ENCODE measurements at places on chromosomes 3 and 15.

DNA sequence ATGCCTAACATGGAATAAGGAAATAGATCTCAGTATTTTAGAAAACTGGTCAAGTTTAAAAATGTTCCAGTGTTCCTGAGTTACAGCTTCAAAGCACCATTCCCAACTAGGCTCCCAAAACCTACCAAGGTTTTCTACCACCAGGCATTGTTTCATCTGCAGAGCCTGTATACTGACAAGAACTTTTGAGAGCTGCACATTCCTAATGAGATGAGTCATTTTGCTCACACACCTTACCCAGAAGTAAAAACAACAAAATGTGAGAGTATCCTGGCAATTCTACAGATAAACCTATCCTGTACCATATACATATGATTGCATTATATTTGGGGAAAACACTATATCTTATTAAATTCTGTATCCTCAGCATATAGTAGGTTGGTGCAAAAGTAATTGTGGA is 90.7 kb downstream of the ATP8B4 start:
- no peak for DNase-seq

DNA sequence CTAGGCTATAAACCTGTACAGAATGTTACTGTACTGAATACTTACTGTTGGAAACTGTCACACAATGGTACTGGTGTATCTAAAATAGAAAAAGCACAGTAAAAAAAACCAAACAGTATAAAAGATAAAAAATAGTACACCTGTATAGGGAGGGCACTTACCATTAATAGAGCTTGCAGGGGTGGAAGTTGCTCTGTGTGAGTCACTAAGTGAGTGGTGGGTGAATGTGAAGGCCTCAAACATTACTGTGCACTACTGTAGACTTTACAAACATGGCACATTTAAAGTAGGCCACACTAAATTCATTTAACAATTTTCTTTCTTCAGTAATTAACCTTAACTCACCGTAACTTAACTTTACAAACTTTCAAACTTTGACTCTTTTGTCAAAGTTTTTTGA is 22.0 kb downstream of the B3GALNT1 start:
- no peak for DNase-seq

- no peak for DNase-seq
Observed at GRCh38 chr3:173098959-173099358, 42.1 kb downstream of the SPATA16 start.

- DNase-seq = no peak
Observed at GRCh38 chr3:5184499-5184898, 3.0 kb upstream of the EDEM1 start.

DNA sequence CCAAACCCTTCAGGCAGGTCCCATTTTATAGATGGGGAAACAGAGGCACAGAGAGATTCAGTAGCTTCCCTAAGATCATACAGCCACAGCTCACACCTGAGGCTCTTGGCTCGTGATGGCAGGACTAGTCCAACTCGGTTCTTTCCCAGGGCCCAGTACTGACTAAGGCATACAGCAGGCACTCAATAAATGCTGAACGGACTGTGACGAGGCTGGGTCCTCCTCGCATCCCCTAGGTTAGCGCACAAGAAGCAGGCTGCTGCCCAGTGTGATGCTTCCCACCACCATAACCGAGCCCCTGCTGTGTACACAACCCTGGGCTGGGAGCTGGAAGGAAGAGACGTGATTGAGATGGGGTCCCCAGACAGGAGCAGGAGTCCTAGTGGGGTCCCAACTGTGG is 24.9 kb downstream of the PLXND1 start:
- DNase-seq = no peak

DNA sequence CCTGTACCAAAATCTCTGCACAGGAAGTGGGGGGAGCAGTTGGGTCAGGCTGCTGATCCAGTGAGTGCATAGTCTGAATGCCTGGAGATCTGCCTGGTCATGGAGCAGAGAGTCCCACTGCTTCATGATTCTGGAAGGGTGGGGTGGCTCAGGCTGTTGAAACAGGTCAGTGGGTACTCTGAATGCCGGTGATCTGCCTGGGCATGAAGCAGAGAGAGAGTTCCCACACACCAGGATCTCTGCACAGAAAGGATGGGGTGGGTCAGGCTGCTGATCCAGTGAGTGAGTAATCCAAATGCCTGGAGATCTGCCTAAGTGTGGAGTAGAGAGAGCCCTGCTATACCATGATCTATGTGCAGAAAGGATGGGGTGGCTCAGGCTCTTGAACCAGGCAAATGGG is 16.1 kb upstream of the GCSAM start:
- no peak for DNase-seq

GRCh38 chr3:24299246-24299805 is 195.3 kb downstream of the THRB start:
- DNase-seq = no peak

DNA sequence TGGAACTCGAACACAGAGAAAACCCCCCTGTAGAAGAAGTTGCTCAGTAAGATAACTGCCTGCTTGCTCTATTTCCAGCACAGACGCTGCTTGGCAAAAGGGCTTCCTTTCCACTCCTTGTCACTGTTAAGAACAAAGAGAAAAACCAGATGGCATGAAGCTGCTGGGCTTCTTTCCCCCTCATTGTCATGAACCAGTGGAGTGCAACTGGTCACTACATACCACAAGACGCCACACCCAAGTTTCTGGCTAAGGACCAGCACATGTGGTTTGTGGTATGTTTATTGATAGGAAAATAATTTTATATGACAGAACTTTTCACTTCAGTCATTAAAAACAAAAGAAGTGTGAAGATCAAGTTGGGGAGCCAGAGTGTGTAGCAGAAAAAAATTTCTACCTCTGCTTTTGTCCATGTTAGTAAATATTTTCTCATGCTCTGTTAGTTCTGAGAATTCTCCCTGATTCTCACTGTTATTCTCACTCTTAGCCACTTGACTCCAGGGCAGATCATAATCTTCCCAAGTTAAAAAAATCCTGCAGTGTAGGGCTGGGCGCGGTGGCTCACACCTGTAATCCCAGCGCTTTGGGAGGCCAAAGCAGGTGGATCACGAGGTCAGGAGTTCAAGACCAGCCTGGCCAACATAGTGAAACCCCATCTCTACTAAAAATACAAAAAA is 37.9 kb downstream of the CLK3 start:
- DNase-seq = no peak

GRCh38 chr3:106347350-106347749 is 478.5 kb upstream of the CBLB start:
- DNase-seq = no peak

- no peak for DNase-seq
Observed at GRCh38 chr3:189430166-189430565, 201.0 kb upstream of the TP63 start.

- DNase-seq = no peak
Observed at GRCh38 chr3:146217324-146217723, 33.6 kb downstream of the PLSCR4 start.

- DNase-seq = no peak
Observed at GRCh38 chr3:23685541-23686258, 120.1 kb upstream of the UBE2E1 start.

DNA sequence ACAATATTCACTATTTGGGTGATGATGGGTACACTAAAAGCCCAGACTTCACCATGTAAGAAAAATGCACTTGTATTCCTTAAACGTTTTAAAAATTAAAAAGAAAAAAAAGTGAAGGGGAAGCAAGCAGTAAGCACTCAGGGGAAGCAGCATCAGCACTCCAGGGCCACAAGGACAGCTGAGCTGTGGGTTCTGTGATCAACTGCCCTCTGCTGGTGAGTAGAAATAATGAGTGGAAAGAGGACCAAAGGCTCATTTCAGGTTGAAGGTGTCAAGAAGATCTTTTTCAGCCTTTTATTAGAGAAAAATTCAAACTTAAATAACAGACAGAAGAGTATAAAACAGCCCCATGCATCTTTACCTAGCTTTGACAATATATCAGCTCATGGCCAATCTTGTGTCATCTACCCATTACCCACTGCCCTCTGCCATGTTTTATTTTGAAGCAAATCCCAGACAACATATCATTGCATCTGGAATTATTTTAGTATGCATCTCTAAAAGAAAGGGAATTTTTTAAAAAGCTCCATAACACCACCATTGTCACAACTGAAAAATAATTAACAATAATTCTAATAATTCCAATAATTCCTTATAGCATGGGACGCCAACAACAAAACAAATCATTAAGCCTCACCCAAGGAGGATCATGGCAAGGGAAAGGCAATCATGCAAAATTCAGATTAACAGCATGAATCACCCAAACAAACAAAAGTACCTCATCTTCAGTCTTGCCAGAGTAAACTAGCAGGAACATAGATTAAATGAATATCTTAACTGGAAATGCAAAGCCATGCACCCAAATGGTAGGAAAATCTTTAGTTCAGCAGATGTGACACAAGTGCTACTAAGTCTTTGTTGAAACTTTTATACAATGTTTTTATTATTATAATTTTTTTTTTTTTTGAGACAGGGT is 42.5 kb downstream of the TAMM41 start:
- no peak for DNase-seq

GRCh38 chr3:53232641-53233377 is 23.0 kb downstream of the TKT start:
- DNase-seq = no peak

DNA sequence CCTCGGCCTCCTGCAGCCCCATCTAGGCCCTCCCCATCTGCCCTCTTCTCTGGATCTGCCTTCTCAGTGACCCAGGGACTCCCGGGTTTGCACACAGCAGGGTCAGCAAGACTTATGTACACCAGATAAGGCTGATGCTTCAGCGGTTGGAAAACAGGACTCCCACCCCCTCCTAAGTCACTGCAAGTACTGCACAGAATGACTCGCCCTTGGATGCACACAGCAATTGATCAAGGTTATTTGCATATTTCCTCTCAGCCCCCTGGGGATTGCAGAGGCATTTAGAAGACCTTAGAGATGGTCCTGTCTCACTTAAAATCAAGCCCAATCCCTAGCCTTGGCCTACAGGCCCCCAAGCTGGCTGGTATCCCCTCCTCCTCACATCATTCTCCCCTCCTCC is 8.9 kb downstream of the ACAN start:
- DNase-seq = no peak

- DNase-seq = no peak
Observed at GRCh38 chr15:80732818-80733217, 37.7 kb downstream of the ABHD17C start.

DNA sequence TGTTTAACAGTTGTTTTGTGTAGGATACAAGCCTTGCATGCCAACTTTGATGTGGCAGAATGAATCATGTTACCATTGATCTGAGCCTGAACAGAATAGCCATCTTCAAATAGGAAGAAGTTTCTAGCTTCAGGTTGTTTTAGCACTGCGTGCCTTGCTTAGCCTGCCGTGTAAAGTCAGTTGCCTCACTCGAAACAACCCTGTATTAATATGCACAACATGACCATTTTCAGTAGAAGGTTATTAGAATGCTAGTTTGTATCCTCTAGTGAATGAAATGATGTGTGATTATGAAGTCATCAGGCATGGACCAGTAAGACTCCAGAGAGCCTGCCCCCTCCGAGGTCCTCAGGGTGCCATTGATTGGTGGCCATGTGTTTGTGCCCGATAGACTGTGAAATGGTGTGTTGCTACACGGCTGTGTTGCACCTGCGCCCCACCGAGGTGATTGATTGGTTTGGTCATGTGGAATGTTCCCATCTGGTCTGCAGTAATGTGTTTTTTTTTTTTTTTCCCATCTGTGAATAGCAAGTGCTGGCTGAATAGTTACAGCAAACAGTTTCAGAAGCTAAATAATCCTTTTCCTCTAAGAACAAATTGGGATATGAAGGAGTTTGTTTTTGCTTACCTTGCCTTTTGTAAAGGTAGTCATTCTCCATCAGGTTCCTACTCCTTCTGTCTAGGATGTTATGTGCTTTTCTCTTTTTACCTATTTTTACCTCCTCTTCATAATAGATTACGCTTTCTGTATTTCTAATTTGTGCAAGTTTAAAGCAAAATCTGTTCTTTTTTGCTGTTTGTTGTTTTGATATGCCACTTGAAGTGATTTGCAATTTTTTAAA is 214.9 kb downstream of the TCF12 start:
- no peak for DNase-seq

GRCh38 chr15:86557018-86557550 is 477.4 kb downstream of the AGBL1 start:
- DNase-seq = no peak

GRCh38 chr15:66573348-66573718 is 7.5 kb upstream of the LCTL start:
- DNase-seq = no peak

DNA sequence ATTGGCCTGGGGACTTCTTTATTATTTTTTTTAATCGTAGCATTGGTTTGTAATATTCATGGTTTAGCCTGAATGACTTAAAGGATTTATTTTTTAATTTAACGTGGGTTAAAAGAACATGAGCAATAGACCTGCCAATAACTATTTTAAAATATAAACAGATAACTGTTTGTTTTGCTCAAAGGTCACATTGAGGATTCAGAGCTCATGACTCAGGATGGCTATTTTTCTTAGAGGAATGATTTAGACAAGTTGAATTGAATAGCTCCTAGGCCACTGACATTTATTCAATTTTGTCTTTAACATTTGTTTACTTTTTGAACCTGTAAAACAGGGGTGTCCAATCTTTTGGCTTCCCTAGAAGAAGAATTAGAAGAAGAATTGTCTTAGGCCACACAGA is 68.5 kb downstream of the ITPR1 start:
- no peak for DNase-seq

DNA sequence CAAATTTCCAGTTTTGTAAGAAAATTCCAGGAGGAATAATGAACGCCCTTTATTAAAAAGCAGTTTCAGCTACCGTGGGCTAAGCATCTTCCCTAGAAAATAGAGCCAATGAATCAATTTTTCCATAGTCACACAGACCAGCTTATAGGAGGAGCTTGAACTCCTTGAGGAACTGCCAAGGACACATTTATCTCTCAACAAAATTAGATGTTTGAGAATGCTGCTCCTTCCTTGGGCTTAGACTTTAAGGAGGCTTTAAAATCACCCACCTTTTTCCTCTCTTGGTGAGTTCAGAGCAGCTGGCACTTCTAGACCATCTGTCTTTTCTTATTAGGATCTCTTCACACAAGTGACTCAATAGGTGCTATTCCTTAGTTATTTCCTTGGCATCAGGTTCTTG is 588.0 kb downstream of the SQOR start:
- DNase-seq = no peak

- no peak for DNase-seq
Observed at GRCh38 chr3:140545197-140545596, 132.7 kb upstream of the TRIM42 start.

DNA sequence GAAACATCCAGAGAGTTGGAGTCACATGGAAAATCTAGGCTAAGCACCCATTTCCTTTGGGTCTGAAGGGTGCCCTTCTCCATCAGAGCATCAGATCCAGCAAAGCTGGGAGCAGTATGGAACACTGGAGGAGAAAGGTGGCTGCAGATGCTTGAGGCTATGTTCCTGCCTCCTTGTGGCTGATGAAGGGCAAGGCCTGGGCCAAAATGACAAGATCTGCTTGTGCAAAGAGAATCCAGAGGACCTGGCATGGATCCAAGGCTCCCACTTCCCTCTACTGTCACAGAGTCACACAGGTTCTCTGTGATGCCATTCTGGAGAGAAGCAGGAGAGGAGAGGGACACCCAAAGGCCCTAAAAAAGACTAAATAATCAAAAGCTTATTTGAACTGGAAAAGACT is 9.2 kb upstream of the ATP8B4 start:
- DNase-seq = no peak
